ENCODE measurements at places on chromosomes 4 and X. TPM values are rescaled to one million over a fixed set of nuclear protein-coding genes. Genes with fewer than 3 reads are reported as not detected.

MAGEA2 gene
- not detected for total RNA-seq

AGA gene
- 32.5 TPM for total RNA-seq

ATOH1 gene
- not detected for total RNA-seq

PF4V1 gene
- total RNA-seq: 9.2 TPM

SMR3B gene
- total RNA-seq: not detected
